Mucosa of descending colon (tissue), 3 donors: ENCODE measurements at places on chromosomes 4 and X. TPM values are rescaled to one million over a fixed set of nuclear protein-coding genes. Genes with fewer than 3 reads are reported as not detected.

Gene TCEAL4
- total RNA-seq, result 68.0 TPM

Gene GABRE
- total RNA-seq, result 22.1 TPM

Gene XG
- total RNA-seq, result 2.6 TPM

Gene RPGR
- total RNA-seq, result 13.5 TPM

DNA sequence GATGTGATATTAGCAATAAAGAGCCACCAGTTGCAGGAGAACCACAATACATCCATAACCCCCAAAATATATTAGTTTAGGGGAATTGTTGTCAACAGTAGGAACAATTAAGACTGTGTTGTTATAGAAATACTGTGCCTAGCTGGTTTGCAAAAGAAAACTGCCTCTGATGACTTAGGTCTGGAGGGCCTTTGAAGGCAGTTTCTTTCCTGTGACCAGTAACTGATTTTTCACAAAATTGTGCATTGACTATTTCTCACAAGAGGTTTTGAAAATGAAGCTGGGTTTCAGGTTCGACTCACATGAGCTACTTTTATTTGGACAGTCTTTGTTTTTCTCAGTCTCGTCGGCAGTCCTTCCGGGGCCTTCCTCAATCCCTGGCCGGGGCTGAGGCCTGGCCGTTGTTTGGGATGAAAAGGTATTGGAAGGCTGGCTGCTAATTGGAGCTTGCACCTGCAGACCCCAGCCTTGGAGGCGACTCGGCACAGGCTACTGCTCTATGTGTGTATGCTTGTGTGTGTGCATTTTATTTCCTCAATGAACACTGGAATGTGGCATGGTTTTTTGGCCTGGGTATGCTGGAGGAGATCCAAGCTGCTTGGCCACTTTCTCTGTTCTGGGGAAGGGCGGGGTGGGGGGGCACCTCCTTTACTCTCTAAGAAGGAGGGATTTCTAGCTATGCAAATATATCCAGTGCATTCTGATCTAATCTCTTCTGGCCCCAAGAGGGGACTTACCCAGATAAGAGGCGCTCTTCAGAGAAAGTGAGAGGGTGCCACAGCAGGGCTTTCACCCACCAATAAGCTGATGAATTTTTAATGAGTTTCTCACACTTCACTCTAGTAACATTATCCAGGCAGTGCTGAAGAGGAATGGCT lies 49.5 kb upstream of the LNX1 start:
- no peak for DNase-seq

DNA sequence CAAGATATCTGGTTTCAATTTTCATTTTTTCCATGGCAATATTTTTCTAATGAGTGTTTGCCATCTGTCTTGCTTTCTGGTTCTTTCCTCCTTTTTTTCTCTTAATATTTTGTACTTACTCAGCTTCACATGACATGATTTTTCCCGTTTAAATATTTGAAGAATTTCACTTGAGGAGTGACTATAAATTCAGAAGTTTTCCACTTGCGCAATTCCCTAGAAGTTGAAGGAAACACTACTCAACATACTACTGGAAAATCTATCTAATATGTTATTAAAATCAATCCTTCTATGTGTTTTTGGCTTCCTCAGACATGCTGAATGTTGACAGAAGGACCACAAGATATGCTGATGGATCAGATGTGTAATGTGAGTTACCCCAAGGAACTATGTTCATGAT lies 36.8 kb upstream of the BANK1 start:
- DNase-seq, result no peak

DNA sequence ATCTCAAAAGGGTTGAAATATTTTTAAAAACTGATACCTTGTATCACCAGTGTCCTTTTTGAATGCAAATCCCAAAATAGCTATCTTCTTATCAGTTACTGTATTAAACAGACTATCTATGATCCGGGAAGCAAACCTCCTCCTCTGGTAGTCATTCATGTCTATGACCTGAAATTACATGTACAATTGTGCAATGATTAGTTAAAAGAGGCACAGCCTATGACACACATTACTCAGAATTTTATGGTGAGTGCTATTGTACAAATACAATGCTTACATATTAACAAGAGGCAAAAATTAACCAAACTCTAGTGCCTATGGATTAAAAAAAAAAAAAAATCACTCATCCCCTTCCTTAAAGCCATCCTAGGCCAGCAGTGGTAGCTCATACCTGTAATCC lies 21.7 kb downstream of the UGDH start:
- no peak for DNase-seq

- no peak for DNase-seq
Measured at GRCh38 chrX:78653118-78653822, 5.9 kb downstream of the RTL3 start.
